NCI-H526 (cell line): ENCODE measurements at places on chromosomes 2 and 18.

DNA sequence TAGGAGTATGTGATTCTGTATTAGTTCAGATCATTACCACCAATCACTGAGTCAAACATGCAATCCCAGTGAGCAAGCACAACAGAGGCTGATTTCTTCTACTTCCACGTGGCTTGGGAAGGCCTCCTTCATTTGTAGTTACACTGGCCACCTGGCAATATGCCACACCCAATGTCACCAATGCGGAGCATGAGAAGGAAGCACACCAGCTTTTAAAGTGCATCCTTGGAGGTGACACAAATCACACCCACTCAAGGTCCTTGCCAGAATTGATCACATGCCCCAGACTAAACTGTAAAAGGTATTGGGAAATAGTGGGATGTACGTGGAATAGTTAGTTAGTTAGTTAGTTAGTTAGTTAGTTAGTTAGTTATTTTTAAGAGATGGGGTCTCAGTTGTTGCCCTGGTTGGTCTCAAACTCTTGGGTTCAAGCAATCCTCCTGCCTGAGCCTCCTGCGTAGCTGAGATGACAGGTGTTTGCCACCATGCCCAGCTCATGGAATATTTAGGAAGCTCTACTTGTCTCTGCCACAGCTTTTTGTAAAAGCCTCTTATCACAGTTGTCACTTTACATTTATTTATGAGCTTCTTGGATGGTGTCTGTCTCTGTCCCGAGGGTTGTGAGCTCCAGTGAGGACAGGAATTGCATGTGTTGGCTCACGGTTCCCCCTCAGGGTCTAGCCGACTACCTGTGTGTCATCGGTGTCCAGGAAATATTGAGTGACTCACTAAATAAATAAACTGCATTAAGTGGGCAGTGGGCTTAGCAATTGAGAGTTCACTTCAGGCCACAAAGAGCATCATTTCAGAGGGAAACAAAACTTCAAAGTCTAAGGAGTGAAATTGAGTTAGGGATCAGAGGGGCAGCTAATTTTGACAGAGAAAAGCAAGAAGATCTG, 28.1 kb upstream of the CAB39 start:
- no peak for DNase-seq

GRCh38 chr2:222751821-222752719, 80.6 kb downstream of the MOGAT1 start:
- peak; percentile 15 for DNase-seq

DNA sequence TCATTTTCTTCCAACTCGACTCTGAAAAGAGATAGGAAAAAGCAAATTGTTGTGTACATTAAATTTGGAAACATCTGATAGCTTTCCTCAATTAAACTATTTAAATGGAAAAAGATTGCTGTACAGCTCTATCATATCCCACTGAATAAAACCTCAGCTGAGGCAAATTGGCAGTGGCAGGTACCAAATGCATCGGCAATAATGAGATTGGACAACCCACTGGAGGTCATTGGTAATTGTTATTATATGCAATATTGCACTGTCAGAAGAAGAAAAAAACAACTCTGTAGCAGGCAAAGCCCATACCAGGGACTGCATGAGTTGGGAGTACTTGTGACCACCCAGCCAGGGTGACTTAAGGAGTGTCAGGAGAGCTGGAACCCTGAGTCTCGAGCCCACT, 291.6 kb upstream of the SKOR2 start:
- no peak for DNase-seq

GRCh38 chr18:8834881-8835280, 129.5 kb downstream of the MTCL1 start:
- DNase-seq = no peak

GRCh38 chr2:179274749-179275148, 10.1 kb upstream of the SESTD1 start:
- DNase-seq = no peak

GRCh38 chr2:128792476-128793054, 473.9 kb upstream of the HS6ST1 start:
- DNase-seq = no peak

DNA sequence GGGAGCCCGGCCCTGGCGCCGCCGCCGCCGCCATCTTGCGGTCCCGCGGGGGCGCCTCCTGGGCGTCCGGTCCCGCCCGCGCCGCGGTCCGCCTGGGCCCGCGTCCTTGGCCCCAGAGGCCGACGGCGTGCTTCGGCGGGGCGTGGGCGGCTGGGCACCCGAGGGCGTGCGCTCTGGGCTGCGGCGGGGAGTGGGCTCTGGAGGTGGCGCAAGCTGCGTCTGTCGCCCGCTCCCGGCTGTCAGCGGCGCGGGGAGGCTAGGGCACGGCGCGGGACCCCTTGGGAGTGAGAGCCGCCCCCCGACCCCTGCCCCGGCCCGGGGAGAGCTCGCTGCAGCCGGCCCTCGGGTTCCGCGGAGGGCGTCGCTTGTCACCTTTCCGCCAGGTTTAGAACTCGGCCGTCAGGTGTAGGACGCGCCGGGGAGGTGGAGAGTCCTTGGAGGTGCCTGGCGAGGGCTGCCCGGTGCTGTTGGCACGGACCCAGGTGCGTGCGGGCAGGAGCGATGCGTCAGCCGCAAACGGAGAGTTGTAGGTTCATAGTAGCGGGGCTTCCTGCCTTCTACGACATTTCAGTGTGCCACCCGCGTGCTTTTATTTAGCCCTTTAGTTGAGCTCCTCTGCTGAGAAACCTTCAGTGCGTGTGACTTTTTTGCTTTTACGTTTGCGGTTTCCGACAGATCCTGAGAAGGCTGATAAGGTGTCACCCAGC, 921 bp downstream of the VAPA start:
- no peak for DNase-seq

GRCh38 chr2:60674524-60675165, 81.4 kb upstream of the PAPOLG start:
- DNase-seq = peak; percentile 87

GRCh38 chr2:142037066-142037465, 93.8 kb downstream of the LRP1B start:
- no peak for DNase-seq

- DNase-seq = no peak
These were observed 366.8 kb upstream of the SALL3 start for GRCh38 chr18:78612801-78613200.

- DNase-seq = no peak
These were observed 848.8 kb downstream of the MBD2 start for GRCh38 chr18:53375621-53376020.

DNA sequence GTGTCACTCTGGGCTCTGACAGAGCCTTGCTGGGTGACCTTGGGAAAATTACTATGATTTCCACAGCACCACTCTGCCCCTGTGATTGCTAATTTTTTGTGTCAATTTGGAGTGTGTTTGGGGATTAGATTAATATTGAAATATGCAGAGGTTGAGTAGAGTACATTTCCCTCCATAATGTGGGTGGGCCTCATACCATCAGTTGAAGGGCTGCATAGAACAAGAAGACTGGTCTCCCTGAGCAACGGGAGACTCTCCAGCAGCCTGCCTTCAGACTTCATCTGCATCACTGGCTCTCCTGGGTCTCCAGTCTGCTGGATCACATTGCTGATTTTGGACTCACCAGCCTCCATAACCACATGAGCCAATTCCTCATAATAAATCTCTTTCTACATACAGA, 313.7 kb downstream of the TNS1 start:
- DNase-seq = no peak

GRCh38 chr2:202267495-202267894, 1.9 kb downstream of the NOP58 start:
- DNase-seq = no peak

DNA sequence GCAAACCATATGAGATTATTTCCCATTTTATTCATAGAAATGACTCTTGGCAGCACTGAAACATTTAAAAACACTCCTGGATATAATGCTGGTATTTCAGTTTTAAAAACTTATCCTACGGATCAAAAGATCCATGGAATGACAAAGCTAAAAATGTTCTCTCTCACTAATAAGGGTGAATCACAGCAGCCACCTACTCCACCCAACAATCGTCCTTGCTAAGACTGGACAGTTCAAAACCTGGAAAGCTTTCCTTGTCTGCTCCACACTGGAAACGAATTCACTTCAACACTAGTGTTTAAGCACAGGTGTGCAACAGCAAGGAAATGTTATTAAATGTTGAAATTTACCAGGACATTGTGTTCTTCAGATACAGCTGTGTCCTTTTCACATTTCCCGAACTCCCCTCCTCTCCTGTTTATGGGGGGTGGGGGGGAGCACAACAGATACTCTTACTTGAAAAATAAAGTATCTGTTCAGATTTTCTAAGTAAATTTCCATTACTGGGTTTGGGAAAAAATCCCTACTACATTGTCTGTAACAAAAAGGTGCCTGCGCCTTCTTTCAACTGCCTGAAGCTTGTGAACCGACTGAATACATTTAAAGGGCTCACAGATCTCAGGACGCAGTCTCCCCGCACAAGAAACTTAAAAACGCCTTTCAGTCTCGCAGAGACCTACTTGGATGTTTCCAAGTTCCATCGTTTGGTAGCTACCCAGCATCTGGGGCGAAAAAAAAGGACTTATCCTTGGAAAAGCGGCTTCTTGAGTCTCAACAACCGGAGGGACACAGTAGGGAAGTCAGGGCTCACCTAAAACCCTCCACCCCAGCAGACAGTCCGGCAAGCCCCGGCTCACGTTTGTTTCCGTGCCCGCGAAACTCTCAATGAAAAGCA, 1.3 kb downstream of the YWHAQ start:
- peak; percentile 47 for DNase-seq

DNA sequence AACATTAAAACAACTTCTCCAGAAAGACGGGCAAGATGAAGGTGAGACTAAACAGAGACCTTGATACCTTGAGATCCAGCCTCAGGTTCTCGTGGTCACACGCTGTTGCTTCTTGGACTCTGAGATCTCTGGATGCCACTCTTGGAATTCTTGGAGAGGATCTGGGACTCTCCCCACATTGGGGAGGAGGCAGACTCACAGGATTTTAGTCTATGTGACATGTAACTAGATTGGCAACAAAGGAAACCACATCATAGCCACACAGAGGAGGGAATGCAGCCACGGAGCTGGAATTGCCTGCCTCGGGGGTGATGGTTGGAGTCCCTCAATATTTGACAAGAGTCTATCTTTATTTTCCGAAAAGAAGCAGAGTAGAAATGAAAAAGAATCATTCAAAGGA, 78.8 kb upstream of the IGFBP5 start:
- no peak for DNase-seq

DNA sequence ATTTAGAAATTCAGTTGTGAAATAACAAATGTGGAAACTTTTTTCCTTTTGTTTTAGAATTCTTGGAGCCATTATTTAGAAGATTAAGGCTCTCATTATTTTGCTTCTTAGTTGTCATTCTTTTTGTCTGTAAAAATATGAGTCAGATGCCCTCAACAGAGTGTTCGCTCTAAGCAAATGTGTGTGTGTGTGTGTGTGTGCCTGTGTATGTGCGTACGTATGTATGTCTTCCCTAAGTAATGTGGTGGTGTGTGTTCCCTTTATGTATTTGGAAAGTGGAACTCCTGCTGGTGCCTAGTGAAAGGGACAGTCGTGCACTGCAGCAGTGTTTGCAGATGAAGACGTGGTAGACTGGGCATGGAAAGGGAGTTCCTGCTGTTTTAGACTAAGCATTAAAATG, 27.5 kb downstream of the ZNF407 start:
- no peak for DNase-seq

DNA sequence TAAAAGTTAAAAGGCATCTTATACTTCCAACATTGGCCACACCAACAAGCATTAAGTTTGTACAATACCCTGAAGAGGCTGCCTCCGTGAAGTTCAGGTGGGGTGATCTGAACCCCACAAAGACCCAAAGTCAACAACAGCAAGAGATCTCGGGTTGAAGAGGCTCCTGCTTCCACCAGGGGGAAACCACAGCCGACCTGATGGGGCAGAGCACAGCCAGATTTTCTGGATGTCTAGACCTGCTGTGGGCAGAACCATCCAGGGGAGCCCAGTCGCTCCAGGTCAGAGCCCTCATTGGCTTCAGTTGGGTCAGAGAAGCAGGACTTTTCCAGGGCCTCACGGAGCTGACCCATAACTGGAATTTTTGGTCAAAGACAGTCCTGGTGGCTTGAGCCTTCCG, 66.5 kb upstream of the ACKR3 start:
- no peak for DNase-seq

DNA sequence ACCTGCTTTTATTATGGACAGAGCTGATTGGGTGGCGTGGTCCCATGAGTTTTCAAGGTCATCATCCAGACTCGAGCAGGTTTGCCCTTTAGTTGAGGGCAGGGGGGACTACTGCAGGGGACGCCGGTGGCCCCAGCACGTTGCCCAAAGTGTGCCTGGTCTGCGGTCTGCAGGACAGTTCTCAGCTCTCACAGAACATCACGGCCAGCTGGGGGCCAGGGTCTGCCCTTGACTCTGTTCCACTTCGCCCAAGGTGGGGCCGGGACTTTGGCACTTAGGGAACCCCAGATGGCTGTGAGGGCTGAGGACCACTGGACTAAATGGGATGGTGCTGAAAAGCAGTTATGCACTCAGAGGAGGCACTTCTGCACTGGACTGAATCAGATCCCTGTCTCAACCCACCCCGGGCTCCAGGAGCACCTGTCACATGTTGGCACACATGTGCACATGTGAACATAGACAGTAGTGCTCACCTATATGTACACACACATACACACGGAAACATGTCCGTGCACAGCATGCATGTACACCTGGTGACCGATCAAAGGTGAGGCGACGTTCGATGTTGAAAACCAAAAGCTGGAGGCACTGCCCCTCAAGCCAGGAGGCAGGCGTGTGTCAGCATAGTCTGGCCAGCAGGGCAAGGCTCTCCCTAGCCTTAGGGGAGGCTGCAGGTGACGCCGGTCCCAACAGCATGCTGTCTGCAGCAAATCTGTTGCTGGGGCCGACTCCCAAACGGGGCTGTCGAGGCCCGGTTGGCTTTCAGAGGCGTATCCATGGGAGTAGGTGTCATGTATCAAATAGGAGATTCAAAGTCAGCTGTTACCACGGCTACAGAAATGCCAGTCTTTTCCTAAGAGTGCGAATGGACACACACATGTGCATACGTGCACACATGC, 10.2 kb downstream of the ANO7 start:
- no peak for DNase-seq

- no peak for DNase-seq
These were observed 25.3 kb upstream of the TNP1 start for GRCh38 chr2:216885117-216885553.

- DNase-seq = no peak
These were observed 173.4 kb upstream of the BOD1L2 start for GRCh38 chr18:56973487-56973886.

GRCh38 chr2:223621901-223622300, 19.7 kb upstream of the SCG2 start:
- DNase-seq = no peak

DNA sequence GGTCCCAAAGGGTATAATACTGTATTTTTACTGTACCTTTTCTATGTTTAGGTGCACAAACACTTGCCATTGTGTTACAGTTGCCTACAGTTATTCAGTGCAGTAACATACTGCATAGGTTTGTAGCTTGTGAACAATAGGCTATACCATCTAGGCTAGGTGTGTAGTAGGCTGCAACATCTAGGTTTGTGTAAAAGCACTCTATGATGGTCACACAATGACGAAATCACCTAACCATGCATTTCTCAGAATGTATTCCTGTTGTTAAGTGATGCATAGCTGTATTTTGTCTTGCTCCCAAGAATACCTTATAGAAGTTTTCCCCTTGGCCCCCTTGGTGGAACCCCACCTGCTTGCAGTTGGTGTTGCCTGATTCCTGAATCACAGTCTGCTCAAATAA, 29.3 kb upstream of the AGFG1 start:
- no peak for DNase-seq

GRCh38 chr2:220510668-220511067, 883.2 kb downstream of the SLC4A3 start:
- no peak for DNase-seq
